ENCODE measurements at places on chromosomes 11 and 22. TPM values are rescaled to one million over a fixed set of nuclear protein-coding genes. Genes with fewer than 3 reads are reported as not detected.
A peak's percentile ranks its signal among the peaks of the same experiment; 100 is the strongest.

Gene OR8G1
- not detected for total RNA-seq

DNA sequence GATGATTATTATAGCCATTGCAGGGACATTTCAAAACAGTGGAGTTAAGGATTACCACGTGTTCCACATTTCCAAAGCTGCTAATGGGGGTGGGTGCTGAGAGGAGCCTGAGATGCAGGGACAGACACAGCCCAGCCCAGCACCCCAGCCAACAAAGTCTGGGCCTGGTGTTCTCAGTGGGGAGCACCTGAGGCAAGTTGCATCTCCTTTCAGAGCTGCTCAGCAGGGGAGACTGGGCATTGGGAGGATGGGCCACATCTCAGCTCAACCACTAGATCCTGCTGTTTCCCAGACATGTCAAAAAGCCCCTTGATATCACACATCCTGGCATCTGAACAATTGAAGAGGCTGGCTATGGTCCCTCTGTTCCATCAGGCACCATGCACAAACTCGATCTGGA, 458.0 kb upstream of the KIRREL3 start:
- no peak overlapping the region for H3K4me3 ChIP-seq
- no peaks in the 10 kb centered on the region for H3K4me1 ChIP-seq
- no peaks in the 10 kb centered on the region for H3K27me3 ChIP-seq
- H3K36me3 ChIP-seq = no peaks in the 10 kb centered on the region
- H3K27ac ChIP-seq = no peak overlapping the region
- DNase-seq = no peak

DNA sequence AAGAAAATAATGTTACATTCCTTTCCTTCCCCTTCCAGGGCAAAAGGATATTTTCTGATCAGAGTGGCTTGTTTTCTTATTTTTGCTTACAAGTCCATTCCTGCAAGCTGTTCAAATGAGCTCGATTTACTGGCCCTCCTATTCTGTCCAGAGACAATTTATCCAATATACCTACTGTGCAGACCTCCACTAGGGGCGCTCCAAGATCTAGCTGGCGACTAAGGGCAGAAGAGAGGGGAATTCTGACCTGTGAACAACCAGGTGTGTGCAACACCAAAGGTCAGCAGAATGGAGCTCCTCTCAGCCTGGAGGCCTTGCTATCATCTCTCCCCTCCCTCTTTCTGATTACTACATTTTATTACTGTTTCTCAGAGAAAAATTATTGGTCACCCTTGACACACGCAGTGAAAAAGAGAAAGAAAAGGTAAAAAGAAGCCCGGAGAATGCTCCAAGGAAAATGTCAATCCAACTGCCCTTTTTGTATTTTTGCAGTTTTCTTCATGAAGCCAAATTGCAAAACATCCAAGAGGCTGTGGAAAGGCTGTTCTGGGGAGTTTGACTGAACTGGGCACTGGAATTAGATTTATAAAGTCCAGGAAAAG, 3.2 kb downstream of the SEZ6L start:
- H3K36me3 ChIP-seq = no peaks in the 10 kb centered on the region
- no peaks in the 10 kb centered on the region for H3K27me3 ChIP-seq
- H3K4me3 ChIP-seq = no peak overlapping the region
- H3K27ac ChIP-seq = no peak overlapping the region
- no peak for DNase-seq
- no peaks in the 10 kb centered on the region for H3K4me1 ChIP-seq

DNA sequence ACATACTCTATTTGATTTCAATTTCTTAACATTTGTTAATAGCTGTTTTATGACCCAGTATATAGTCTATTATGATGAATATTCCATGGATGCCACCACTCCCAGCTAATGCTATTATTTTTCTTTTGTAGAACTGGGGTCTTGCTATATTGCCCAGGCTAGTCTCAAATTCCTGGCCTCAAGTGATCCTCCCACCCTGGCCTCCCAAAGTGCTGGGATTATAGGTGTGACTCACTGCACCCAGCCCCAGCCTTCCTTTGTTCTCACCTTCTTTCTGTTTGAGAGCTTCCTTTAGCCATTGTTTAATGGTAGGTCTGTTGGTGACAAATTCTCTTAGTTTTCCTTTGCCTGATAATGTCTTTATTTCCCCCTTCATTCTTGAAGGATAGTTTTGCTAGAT, 52.9 kb upstream of the AMOTL1 start:
- DNase-seq = no peak
- no peak overlapping the region for H3K27ac ChIP-seq
- H3K4me1 ChIP-seq = no peaks in the 10 kb centered on the region
- no peaks in the 10 kb centered on the region for H3K27me3 ChIP-seq
- H3K4me3 ChIP-seq = no peak overlapping the region

Gene OR10A5
- total RNA-seq = not detected

- DNase-seq = no peak
- H3K27ac ChIP-seq = no peak overlapping the region
- H3K4me1 ChIP-seq = no peaks in the 10 kb centered on the region
- peak overlapping the region; percentile 33 for H3K4me3 ChIP-seq
- H3K27me3 ChIP-seq = no peaks in the 10 kb centered on the region
Observed at GRCh38 chr11:8268530-8269400, 5.1 kb upstream of the LMO1 start.

Gene POTEH
- not detected for total RNA-seq

- H3K27me3 ChIP-seq = no peaks in the 10 kb centered on the region
- DNase-seq = no peak
- H3K27ac ChIP-seq = no peak overlapping the region
Observed at GRCh38 chr11:73999581-74000306, 9.1 kb downstream of the UCP3 start.

Gene WNT7B
- not detected for total RNA-seq
